ENCODE measurements at places on chromosomes 16 and 17. TPM values are rescaled to one million over a fixed set of nuclear protein-coding genes. Genes with fewer than 3 reads are reported as not detected.

Gene SOX8
- 0.89 TPM for total RNA-seq

Gene IRF8
- total RNA-seq: 3.3 TPM

Gene KRTAP9-2
- not detected for total RNA-seq

Gene CDRT15L2
- not detected for total RNA-seq

Gene C16orf89
- total RNA-seq: 3.5 TPM

Gene GDPD3
- 2.2 TPM for total RNA-seq

Gene SYCE1L
- not detected for total RNA-seq

Gene PTX4
- total RNA-seq: not detected

Gene VAT1L
- total RNA-seq: 20.6 TPM

Gene SLC38A10
- total RNA-seq: 44.6 TPM

Gene RNPS1
- total RNA-seq: 105 TPM

Gene CLEC16A
- total RNA-seq: 23.0 TPM

Gene CSH2
- not detected for total RNA-seq

Gene MT4
- not detected for total RNA-seq

Gene SULT1A3
- total RNA-seq: 10.3 TPM

Gene PRAC1
- total RNA-seq: not detected

Gene DNAI2
- total RNA-seq: not detected

Gene ABCC11
- not detected for total RNA-seq

Gene GNAO1
- 32.2 TPM for total RNA-seq

Gene ACSM5
- 1.5 TPM for total RNA-seq

Gene PROCA1
- 0.73 TPM for total RNA-seq

Gene PTGES3L
- 51.0 TPM for total RNA-seq

Gene SLC12A3
- not detected for total RNA-seq

Gene NACA2
- total RNA-seq: not detected

Gene FNDC8
- total RNA-seq: not detected

Gene TNFSF13
- total RNA-seq: 13.5 TPM

Gene ADAD2
- not detected for total RNA-seq

Gene PIK3R5
- 2.8 TPM for total RNA-seq

Gene PDILT
- total RNA-seq: not detected

Gene TSPOAP1
- total RNA-seq: 12.1 TPM

Gene STAT5A
- 14.6 TPM for total RNA-seq

Gene SDK2
- 1.6 TPM for total RNA-seq

Gene BICDL2
- not detected for total RNA-seq

Data from Right ventricle myocardium inferior (tissue), 1 donor.